ENCODE measurements at places on chromosomes 4 and X. TPM values are rescaled to one million over a fixed set of nuclear protein-coding genes. Genes with fewer than 3 reads are reported as not detected.

DNA sequence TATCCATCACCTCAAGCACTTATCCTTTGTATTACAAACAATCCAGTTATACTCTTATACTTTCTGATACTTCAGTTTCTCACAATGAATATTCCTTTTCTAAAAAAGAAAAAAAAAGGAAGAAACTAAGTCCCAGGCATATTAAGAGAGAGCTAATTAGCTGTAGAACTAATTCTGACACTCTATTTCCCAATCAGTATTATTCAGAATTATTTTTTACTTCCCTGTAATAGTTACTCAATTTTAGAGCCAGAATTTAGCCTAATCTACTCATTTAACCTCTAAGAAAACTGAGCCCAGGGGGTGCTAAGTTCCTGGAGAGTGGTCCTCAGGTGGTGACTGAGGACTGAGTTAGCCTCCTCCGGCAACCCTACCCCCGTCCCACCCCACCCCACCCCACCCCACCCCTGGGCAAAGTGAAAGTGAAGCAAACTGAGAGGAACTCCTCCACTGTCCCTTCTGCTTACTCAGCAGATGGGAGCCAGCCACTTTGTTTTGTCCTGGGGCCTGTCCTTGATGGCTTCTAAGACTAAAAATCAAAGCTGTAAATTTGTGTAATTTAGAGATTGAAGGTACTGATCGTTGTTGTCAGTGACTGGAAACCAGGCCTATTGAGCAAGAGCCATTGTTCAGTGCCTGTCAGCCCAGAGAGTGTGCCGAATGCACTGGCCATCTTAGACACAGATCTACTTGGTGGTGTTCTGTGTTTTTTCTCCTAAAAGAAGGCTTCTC lies 162.1 kb downstream of the CBR4 start:
- DNase-seq: no peak

DNA sequence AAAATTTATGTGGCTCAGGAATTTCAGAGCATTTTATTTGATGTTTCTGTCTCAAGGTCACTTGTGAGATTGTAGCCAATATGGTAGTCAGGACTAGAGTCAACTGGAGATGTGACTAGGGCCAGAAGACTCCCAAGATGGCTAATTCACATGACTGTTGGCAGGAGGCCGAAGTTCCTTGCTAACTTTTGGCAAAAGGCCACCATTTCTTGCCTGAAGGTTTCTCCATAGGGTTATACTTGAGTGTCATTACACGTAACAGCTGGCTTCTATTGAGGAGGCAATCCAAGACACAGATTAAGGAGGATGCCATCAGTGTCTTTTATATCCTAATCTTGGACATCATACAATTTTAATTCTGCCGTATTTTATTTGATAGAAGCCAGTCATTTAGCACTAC lies 162.3 kb upstream of the MAOA start:
- DNase-seq: no peak

- DNase-seq: no peak
These were observed 90.8 kb downstream of the COL25A1 start for GRCh38 chr4:109211671-109212070.

DNA sequence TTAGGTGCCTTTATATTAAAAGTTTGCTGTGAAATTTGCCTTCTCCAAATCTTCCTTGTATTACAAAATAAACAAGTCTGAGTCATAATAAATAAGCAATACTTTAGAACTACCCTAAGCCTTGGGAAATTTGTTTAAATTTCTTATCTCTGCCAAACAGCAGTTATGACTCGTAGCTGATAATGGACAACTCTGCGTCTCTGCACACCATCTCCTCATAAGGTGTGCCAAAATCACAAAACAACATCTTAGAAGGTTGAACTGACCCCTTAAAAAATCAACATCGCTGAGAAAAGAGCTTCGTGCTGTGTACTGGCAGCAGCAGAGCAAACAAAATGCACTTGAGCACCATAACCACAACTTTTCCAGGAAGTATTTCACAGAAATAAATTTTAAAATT lies 22.0 kb downstream of the OR13H1 start:
- DNase-seq: no peak

DNA sequence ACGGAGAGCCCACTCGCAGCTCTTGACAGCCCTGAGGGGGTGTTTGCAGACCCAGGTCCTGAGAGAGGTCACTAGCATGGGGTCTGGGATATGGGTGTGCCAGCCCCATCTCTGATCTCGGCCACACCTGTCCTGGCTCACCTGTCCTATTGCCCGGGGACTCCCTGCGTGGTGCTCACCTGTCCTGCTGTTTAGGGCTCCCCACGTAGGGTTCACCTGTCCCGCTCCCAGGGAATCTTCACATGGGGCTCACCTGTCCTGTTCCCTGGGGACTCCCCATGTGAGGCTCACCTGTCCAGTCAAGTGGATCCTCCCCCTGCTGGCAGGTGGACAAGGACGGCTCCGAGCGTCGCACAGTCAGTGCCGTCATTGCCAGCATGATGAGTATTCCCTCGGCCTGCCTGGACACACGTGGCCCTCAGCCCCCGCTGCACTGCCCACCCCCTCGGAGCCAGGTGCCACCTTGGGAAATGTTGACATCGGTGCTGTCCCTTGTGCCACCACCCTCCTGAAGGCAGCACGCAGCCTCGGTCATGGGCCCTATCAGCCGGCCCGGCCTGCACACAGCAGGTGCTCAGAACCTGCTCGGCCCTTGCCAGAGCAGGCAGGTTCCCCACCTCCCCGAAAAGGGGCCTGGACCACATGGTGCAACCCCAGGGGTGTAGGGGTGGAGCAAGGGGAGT lies 6.3 kb downstream of the SLC49A3 start:
- DNase-seq: no peak

GRCh38 chrX:154432210-154432609 lies 3.7 kb downstream of the ATP6AP1 start:
- no peak for DNase-seq

The GABRB1 gene
- total RNA-seq: not detected

DNA sequence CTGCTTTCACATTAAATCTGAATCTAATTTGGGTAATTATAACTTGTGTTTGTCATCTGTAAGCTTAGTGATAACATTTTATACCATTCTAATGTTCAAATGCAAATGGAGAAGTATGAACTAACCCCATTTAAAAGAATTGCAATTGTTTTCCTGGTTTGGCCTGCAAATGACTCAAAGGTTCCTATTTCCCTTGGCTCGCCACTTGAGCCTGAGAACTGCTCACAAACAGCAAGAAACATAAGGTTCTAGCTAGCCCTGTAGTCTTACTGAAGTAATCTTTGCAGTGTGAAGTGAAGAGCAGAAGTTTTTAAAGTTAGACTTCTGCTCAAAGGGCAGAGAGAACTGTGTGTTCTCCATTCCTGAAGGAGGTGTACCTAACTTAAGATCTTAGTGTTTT lies 27.2 kb downstream of the UPRT start:
- no peak for DNase-seq

- DNase-seq: no peak
These were observed 31.9 kb downstream of the FAT4 start for GRCh38 chr4:125346616-125347015.

GRCh38 chr4:162871990-162872389 lies 294.7 kb downstream of the NAF1 start:
- DNase-seq: no peak

GRCh38 chrX:71128915-71129765 lies 10.7 kb downstream of the MED12 start:
- DNase-seq: peak; percentile 50

- no peak for DNase-seq
These were observed 80.8 kb downstream of the SLC7A11 start for GRCh38 chr4:138161351-138161750.

DNA sequence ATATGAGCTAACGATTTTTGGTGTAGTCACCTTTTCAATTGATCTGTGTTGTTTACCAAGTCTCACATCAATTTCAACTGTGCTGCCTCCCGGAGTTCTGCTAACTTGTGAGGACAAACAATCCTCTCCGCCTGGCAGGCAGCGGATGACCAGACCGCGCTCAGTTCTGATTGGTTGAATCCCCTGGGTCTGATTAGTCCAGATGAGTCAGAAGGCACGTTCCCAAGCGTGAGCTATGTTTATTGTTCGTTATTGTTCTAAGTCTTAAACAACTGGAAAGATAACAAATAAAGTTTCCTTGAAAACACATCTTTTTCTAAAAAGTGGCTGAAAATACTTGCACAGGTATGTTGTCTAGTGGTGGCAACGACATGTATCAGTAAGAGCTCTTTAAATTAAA lies 37.9 kb upstream of the TRPC3 start:
- no peak for DNase-seq

The CT45A10 gene
- not detected for total RNA-seq

The PCSK1N gene
- not detected for total RNA-seq

DNA sequence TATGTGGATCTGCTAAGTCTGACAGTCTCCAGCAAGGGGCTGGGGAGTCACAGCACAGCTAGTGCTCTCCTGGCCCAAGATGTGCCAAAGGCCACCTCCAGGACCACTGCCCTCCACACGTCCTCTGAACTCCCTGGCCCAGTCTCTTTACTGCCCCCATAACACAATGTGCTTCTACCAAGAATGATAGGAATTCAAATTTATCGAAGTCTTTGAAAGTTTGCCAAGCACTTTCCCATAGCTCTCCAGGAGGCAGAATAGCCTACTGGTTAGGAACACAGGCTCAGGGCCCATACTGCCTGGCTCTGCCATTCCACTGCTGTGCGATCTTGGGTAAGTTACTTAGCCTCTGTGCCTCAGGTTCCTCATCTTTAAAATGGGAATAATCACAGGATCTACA lies 86.7 kb downstream of the NHSL2 start:
- no peak for DNase-seq

GRCh38 chr4:67104145-67104544 lies 441.2 kb downstream of the CENPC start:
- peak; percentile 6 for DNase-seq

- DNase-seq: peak; percentile 46
These were observed 232.8 kb downstream of the TRIML1 start for GRCh38 chr4:188372058-188372457.

The GASK1B gene
- 150 TPM for total RNA-seq

DNA sequence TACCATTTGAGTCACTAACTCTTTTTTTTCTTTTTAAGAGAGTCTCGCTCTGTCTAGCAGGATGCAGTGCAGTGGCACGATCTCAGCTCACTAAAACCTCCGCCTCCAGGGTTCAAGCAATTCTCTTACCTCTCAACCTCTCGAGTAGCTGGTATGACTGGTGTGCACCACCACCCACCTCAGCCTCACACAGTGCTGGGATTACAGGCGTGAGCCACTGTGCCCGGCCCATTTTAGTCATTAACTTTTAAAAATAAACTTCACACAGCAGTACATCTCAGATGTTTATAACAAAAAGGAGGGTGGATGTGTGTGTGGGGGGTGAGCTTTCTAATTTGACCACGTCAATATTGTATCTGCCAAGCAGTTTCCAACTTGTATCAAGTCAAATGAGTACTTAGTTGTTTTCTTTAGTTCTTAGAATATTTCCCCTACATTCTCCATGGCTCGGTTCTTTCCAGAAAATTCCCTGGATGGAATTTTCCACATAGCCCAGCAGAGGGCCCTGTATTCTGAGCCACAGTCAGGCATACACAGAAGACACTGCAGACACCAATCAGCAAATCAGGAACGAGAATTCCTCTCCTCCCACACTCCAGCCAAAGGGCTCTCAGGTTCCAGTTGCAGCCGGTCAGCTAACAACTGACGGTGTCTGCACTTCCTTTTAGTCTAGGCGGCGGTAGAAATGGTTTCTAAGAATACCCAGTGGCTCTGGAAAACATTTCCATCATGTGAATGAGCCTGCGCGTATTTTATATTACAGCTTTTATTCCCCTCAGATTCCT lies 20.1 kb upstream of the ARAF start:
- DNase-seq: peak; percentile 96

The UGT2B15 gene
- 4.6 TPM for total RNA-seq

DNA sequence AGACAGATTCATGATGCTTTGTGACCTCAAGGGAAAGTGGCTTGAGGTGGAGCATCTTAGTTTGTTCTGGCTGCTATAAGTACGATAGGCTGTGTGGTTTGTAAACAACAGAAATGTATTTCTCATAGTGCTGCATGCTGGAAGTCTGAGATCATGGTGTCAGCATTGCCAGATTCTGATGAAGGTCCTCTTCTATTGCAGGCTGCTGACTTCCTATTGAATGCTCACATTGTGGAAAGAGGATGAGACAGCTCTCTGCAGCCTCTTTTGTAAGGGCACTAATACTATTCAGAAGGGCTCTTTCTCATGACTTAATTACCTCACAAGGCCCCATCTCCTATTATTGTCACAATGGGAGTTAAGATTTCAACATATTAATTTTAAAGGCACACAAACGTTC lies 1674.0 kb upstream of the PCDH7 start:
- DNase-seq: peak; percentile 38

DNA sequence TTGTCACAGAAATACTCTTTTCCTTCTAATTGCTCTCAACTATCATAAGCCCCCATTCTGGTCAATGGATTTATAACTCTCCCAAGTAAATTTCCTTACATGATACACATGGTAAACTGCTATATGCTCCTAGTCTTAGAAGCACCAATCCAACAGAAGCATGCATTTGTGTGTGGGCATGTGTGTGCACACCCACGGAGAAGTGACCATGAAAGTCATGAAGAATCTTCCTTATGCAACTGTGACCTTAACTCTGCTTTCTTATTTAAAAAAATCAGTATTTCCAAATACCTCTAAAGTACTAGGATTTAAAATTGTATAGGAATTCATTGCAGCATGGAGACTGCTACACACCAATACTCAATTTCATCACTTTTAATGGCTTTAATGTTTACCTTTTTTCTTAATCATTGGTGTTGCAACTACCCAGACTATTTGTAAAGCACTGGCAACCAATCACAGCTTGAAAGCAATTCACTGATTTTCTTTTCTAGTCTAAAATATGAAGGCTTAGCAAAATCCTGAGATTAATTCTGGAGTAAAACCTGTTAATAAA lies 47.6 kb downstream of the MAML3 start:
- no peak for DNase-seq

The ADH6 gene
- total RNA-seq: 16.4 TPM

DNA sequence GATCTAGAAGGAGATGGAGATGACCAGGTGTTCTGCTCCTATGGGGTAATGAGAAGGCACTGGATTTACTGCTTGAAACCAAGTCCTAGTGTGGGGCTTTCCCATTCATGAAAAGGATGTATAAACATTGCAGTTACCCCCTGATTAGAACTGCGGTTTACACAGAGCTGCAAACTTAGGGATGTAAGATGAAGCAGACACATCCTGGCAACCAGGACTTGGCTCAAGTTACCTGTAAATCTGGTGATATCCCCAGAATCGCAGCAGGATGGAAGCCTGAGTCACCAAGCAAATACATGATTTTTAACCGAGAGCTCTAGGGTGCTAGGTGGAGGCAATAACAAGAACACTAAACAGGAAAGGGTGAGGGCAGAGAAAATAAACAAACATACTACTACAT lies 178.6 kb upstream of the MAMLD1 start:
- no peak for DNase-seq

DNA sequence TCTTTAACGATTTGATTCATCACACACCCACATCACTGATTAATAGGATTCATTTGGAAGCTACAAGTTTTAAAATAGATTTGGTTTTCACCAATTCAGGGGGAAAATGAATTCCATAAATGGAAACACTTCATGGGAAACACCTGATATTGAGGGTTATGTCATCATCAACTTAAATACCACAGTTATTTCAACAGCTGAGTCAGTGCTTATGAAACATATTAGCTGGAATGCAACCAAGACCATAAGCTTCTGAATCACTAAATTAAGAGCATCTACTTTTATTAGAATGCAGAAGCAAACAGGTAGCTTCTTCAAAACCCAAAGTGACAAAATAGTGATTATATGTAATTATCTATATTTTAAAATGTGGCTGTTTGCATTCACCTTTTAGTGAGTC lies 207.8 kb upstream of the DCAF8L1 start:
- DNase-seq: no peak
